Lung microvascular endothelial cell (primary cell): ENCODE measurements at places on chromosomes 7 and 10. TPM values are rescaled to one million over a fixed set of nuclear protein-coding genes. Genes with fewer than 3 reads are reported as not detected.

The FAM25C gene
- total RNA-seq: not detected in 2 replicates

The METTL27 gene
- total RNA-seq: 0.99 and 4.1 TPM in 2 replicates

The HNRNPH3 gene
- 16.9 and 17.2 TPM in 2 replicates for total RNA-seq

The SPDYE16 gene
- total RNA-seq: not detected in 2 replicates

The HTR5A gene
- not detected in 2 replicates for total RNA-seq

The CALN1 gene
- under 0.01 and 0.79 TPM in 2 replicates for total RNA-seq

The GRID1 gene
- under 0.01 TPM in 1 of 2 replicates, not detected in the other for total RNA-seq

The PLEKHS1 gene
- not detected in 2 replicates for total RNA-seq

- DNase-seq: no peak
Measured at GRCh38 chr7:38027884-38028455, 107.5 kb downstream of the EPDR1 start.

- peak; percentile 50 for DNase-seq
Measured at GRCh38 chr10:119654540-119654939, 3.4 kb downstream of the BAG3 start.

DNA sequence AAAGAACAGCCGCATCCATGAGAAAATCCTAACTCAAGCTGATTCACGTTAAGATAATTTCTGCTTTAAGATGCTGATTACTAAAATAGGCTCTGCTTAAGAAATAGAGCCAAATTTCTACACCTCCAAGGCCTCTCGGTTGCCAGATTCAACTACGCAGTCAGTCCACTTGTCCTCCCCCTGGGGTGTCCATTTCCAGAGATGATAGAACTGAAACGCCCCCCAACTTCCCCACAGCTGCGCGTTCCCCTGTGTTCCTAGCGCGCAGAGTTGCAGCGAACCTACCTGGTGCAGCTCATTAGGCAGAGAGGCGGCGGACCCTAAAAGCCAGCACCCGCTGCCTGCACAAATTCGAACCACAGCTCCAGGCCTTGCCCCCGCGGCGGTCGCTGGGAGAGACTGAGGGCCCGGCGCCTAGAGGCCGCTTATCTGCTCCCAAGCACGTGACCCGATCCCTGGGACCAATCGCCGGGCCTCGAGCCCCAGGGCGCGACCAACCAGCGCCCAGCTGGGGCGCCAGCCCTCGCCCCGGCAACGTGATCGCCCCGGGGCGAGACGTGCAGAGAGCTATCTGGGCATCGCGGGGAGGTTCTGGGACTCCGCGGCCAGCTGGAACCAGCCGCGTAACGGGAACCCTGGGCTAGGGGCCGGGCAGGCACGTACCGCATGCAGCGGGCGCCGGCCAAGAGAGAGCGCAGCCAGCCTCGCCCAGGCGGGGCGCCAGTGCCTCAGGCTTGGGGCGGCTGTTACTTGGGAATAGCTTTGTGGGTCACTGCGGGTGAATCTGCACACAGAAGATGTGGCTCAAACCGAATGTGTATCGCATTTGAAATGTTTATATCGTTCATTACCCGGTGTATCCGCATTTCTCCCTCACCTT lies at the start of gene PPP1R3C:
Gene PPP1R3C (minus strand): TSS at position 401 of the 880 bp plus-strand sequence. CDS start 102 bp downstream, at position 299.
- peak; percentile 55 for DNase-seq

DNA sequence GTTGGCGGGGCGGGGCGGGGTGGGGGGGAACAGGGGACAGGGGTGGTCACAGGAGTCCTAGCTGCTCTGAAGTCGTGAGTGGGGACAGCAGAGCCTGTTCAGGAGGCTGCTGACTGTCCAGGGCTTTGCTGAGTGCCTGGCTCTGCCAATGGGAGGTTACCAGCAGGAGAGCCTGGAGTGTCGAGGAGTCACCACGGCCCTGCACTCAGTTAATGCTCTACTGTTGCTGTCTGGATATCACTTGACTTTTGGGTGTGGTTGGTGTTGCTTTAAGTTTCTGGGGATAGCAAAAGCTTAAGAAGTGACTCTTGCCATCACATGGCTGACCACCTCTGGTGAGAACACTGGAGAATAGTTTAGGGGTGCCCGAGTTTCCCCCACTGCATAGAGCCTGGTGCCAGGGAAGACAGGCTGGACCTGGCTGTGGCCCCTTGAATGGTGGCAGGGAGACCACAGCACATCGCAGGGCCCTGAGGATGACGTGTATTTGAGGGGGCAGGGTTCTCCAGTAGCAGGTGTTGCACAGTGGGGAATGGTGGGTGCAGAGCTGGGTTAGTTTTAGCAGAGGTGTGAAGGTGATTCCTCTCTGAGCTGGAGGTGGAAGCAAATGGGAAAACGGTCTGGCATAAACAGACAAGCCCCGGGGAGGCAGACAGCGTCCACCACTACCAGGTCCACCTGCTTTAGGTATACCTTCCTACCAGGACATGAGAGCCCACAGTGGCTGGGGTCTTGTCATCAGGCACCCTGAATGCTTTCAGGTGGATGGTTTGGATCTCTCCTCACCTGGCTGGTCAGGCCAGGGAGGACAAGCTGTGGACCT lies 54.2 kb upstream of the CAMK2B start:
- DNase-seq: no peak

GRCh38 chr7:139895141-139895829 lies 66.2 kb downstream of the TBXAS1 start:
- no peak for DNase-seq

DNA sequence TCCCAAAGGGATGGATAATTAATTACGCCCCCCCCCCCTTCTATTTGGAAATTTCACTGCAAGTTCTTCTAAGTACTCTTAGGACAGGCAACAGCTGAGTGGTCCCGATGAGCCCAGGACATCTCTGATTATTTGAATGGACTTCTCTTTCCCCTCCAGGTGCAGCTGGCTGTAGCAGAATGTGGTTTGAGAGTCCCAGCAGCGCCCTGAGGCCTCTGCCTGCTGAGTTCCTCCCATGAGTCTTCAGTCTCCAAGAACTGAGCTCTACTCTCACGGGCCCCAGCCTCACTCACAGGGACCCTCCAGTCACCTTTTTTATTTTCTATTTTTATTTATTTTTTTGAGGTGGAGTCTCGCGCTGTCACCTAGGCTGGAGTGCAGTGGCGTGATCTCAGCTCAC lies 63.6 kb upstream of the SFMBT2 start:
- DNase-seq: no peak

DNA sequence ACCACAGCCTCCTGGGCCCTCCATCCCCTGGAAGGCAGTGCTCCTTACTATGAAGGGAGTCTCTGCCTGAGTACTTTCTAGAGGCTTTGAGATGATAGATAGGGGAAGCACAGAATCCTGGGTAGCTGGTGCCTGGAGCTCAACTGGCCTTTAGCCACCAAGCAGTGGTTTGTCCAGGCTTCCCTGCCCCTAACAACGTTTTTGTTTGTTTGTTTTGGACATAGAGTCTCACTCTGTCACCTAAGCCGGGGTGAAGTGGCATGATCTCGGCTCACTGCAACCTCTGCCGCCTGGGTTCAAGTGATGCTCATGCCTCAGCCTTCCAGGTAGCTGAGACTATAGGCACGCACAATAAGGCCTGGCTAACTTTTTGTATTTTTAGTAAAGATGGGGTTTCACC lies 289.4 kb downstream of the PLXNA4 start:
- no peak for DNase-seq

GRCh38 chr10:43078986-43079273 lies 2.1 kb downstream of the RET start:
- peak; percentile 48 for DNase-seq

GRCh38 chr10:21145751-21146435 lies 248.8 kb upstream of the NEBL start:
- no peak for DNase-seq

DNA sequence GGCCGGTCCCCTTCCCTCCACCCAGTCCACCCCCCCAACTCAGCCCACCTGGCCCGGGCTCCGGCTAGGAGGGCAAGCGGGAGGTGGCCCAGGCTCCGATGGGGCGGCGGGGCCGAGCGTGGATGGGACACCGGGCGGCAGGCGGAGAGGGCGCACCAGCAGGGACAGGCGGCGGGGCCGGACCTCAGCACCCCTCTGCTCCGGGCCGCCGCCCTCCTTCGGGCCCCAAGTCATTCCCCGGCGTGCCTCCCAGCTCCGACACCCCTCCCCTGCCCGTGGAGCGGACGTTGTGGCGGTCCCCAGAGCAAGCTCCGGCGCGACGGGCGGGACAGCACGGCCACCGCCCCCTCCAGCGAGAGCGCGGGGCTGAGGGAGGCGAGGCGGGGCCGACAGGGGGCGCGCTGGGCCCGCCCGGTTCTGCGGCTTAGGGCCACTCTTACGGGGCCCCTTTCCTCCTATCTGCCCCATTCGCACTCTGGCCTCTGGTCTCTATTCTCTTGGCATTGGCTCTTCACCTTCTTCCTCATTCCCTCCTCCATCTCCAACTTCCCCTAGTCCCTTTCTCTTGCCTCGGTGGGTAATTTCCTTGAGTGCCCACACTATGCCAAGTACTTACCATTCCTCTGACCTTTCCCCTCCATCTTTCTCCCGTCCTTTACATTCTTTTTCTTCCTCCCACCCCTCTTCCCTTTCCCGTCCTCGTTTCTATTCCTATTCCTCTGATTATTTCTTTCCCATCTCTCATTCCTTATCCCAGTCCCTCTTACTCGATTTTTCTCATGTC lies 701 bp upstream of the GBX1 start:
- DNase-seq: peak; percentile 39

- no peak for DNase-seq
Measured at GRCh38 chr7:94492601-94493000, 17.0 kb upstream of the CASD1 start.

- no peak for DNase-seq
Measured at GRCh38 chr10:17431871-17432311, 22.5 kb downstream of the ST8SIA6 start.

DNA sequence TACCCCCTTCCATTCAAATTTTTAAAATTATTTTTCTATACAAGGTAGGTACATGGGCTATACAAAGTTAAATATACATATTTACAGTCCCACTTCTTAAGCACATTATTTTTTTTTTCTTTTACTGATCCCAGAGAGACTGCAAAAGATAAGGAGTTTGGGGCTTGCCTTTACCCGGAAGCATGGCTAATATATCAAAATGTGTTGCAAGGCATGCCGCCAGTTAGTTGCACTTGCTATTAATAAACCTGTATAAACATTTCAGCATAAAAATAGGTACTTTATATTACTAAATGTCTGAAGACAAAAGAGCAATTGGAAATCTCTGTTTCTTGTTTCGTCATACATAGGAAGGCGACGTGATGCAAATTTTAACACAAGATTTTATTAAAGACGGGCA lies 21.5 kb upstream of the PDLIM1 start:
- DNase-seq: peak; percentile 69

GRCh38 chr7:71506822-71507221 lies 374.9 kb downstream of the GALNT17 start:
- no peak for DNase-seq

DNA sequence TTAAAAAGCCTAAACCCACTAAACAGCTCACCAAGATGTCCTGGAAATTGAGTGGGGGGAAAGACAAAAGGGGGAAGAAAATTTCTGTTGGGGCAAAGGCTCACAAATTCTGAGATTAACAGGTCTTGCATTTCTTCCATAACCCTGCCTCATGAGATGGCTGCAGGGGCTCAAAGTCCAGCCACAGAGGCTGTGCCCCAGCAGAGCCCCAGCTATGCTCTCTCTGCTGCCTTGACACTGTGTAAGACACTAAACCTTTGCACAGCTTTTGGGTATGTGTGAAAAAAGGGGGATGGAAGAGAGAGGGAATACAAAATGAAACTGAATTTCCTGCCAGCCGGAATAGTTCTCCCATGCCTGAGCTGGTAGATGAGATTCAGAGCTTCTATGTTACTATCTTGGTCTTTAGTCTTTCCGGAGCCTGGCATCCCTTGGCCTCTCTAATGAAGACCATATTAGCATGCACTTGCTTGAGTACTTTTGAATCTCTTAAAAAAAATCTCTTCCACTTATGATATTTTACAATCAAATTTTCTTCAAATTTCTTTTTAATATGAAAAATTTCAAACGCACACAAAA lies 240.0 kb upstream of the IMMP2L start:
- no peak for DNase-seq

DNA sequence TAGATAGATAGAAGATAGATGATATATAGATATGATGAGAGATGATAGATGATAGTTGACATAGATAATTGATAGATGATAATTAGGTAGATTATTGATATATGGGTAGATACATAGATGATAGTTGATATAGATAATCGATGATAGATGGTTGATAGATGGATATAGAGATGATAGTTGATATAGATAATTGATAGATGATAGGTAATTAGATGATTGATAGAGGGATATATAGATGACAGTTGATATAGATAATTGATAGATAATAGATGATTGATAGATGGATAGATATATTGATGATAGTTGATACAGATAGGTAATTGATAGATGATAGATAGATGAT lies 72.3 kb downstream of the PRR15 start:
- no peak for DNase-seq

GRCh38 chr7:39734633-39735004 lies 111.2 kb downstream of the RALA start:
- no peak for DNase-seq

DNA sequence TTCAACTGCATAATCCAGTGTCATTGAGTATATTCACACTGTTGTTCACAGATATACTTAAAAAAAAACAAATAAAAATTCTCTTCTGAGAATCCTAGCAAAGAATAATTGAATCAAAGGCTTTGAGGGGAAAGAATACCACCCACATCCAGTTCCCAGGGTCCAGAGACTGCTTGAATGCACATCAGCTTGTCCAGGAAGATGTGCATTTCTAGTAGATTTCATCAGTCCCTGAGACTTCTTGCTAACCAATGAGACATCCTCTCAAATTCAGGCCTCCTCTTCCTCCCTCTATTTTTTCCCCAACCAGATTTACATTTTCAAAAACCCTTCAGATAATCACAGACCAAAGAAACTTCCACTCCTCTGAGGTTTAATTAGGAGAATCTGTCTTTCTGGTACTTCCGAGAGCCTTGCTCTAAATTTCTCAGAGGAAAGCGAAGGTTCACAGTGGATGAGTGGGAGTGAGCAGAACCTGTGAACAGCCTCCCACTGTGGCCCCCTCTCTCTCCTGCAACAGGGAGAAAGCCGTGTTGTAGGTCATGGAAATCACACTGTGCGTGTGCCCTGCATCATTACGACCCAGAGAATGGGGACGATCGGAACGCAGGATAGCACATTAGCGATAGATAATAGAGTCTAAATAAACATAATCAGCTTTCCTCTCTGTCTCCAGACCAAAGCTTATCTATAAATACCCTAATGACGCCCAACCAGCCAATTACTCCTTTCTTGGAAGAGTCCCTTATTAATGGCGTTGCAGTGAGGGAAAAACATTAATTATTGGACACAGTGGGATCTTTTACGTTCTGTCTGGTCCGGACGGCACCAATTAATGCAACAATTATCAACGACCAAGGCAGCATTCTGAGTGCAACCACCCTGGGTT lies 212.5 kb downstream of the EMX2 start:
- no peak for DNase-seq

GRCh38 chr7:145692237-145692950 lies 424.2 kb upstream of the CNTNAP2 start:
- DNase-seq: no peak

GRCh38 chr7:30437823-30438574 lies 40.6 kb downstream of the NOD1 start:
- DNase-seq: no peak

GRCh38 chr7:288671-289101 lies 1.3 kb upstream of the FOXL3 start:
- no peak for DNase-seq

DNA sequence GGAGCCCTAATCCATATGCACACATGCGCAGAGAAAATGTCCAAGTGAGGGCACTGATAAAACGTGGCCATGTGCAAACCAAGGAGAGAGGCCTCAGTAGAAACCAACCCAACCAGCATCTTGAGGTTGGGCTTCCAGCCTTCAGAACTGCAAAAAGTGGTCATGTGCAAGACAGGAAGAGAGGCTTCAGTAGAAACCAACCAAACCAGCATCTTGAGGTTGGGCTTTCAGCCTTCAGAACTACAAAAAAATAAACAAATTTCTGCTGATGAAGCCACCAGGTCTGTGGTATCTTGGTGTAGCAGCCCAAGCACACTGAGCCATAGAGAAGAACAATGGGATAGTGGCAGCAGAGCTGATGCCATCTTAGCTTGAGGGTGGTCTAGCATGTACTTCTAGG lies 371.5 kb downstream of the CALN1 start:
- no peak for DNase-seq
